ENCODE measurements at places on chromosomes 2 and 18. TPM values are rescaled to one million over a fixed set of nuclear protein-coding genes. Genes with fewer than 3 reads are reported as not detected.
A peak's percentile ranks its signal among the peaks of the same experiment; 100 is the strongest.

AGAP1 gene
- total RNA-seq: 21.2 TPM

ALMS1 gene
- 28.8 TPM for total RNA-seq

UGT1A8 gene
- total RNA-seq: not detected

CDH7 gene
- total RNA-seq: not detected

RRM2 gene
- 191 TPM for total RNA-seq

DAW1 gene
- total RNA-seq: not detected

RNU2-63P gene
- 6.8 TPM for total RNA-seq

IL36RN gene
- not detected for total RNA-seq

ACMSD gene
- not detected for total RNA-seq

DNA sequence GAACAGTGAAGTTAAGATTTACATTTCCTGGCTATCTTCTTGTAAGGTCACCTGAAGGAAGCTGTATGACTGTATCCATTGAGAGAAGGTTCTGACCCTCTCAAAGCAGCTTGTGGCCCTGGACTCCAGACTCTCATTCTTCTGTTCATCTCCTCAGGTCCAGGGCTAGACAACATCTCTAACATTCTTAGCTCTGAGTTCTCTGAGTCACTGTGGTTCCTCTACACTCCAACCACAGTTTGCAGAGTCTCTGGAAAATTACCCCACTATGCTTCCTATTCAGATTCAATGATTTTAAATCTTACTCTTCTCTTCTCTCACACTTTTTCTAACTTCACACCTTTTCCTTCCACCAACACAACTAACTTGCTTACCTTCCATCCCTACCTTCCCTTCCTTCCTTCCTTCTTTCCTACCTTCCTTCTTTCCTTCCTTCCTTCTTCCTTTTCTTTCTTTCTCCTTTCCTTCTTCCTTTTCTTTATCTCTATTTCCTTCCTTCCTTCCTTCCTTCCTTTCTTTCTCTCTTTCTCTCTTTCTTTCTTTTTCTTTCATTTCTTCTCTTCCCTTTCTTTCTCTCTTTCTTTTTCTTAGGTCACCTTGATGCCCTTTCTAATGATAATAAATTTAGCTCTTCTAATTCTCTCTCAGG lies 824.3 kb upstream of the ZEB2 start:
- no peak for DNase-seq

DNA sequence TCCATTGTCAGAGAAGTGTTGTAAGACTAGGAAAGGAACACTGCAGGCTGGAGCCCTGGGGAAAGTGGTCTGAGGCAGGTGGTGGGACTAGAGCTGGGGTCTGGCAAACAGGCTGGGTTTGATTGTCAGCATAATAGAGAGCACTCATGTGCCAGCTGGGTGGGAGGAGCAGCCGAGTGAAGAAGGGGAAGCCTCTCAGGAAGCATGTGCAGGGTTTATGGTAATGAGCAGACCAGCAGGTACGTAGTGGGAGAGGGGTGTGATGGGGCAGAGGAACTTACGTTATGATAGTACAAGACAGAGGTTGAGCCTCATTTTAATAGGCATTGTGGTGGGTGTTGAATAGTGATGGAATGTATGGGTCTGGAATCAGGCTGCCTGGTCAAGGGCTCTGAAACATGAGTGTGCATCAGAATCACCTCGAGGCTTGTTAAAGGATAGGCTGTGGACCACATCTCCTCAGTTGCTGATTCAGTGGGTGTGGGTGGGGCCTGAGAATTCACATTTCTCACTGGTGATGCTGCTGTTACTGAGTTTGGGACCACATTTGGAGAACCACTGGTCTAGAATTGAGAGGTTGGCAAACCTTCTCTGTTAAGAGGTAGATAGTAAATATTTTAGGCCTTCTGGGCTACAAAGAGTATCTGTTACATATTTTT lies 1.7 kb upstream of the MGAT5 start:
- no peak for DNase-seq

GRCh38 chr2:191299010-191299409 lies 53.8 kb downstream of the MYO1B start:
- no peak for DNase-seq

- no peak for DNase-seq
These were observed 81.5 kb upstream of the PGAP1 start for GRCh38 chr2:197007716-197008628.

DNA sequence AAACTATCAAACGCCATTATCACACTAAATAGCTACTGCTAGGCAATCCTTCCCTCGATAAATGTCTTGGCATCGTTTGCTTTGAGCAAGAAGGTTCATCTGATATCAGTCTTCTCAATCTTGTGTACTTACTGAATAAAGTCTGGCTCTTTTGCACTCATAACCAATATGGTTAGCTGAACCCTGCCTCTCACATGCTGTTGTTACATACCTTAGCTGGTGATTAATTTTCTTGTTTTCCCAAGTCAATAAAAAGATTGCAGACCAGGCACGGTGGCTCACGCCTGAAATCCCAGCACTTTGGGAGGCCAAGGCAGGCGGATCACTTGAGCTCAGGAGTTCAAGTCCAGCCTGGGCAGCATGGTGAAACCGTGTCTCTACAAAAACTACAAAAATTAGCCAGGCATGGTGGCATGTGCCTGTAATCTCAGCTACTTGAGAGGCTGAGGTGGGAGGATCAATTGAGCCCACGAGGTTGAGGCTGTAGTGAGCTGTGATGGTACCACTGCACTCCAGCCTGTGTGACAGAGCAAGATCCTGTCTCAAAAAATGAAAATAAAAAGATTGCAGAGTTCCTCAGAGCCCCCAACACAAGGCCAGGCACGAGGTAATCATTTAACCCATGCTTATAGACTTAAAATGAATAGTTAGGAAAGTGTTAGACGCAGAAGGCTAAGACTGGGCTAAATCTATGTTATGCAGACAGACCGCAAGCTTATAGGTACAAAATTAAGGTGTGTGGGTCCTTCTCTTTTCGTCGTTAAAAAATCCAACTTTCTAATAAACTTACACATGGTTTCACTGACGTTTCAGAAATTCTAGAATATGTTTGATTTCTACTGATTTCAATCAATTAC lies 177.5 kb downstream of the ALPK2 start:
- DNase-seq: no peak

GRCh38 chr18:9594823-9595596 lies 19.3 kb downstream of the PPP4R1 start:
- DNase-seq: no peak

- DNase-seq: peak; percentile 59
These were observed 122.8 kb downstream of the LYPD1 start for GRCh38 chr2:132547090-132547687.

GRCh38 chr2:176147210-176147799 lies 4.0 kb upstream of the HOXD4 start:
- DNase-seq: no peak

GRCh38 chr18:73962256-73962655 lies 185.4 kb downstream of the FBXO15 start:
- no peak for DNase-seq

DNA sequence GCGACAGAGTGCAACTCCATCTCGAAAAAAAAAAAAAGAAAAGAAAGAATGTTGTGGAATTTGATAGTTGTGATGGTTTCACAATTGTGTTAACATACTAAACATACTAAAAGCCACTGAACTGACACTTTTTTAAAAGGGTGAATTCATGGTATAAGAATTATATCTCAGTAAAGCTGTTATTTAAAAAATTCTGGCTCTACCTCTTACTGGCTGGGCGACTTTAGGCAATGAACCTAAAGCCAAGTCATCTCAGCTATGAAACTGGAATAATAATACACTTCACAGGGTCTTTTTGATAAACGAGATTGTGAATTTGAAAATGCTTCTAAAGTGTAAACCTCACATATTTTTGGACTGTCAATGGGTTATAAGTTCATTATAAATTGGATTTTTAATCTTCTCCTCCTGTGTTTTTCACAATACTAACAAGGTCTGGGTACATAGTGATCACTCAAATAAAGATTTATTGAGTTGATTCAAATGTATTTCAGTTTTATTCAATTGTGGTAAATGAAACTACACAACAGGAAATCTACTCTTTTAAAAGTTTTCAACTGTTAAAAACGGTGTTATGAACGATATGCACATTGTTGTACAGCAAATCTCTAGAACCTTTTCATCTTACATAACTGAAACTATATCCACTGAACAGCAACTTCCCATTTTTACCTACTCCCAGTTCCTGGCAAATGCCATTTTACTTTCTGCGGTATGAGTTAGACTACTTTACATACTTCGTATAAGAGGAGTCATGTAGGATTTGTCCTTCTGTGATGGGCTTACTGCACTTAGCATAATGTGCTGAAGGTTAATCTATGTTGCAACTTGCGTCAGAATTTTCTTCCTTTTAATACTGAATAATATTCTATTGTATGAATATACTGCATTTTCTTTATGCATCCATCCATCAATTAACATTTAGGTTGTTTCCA lies 43.0 kb upstream of the GTF2A1L start:
- no peak for DNase-seq

- DNase-seq: no peak
These were observed 78.9 kb upstream of the CYRIA start for GRCh38 chr2:16744521-16744920.

GRCh38 chr18:67179726-67180125 lies 336.8 kb downstream of the DSEL start:
- DNase-seq: no peak

DNA sequence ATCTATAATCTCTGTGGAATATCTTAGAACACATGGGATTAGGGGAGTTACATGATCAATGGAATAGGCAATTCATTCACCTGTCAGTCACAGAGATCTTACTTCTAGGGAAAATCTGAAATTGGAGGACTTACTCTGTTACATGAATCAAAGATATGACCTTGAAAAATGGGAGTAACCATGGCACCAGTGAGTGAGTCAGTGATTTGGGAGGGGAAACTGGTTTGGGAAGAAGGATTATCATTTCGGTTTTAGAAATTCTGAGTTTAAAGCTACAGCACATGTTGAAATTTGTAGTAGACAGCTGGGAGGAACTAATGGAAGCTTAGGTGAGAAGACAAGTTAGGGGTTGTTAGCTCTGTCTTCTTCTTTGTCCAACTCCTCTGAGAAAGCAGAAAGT lies 153.7 kb downstream of the CAMKMT start:
- DNase-seq: no peak

GRCh38 chr2:84805250-84805958 lies 75.5 kb downstream of the TRABD2A start:
- DNase-seq: no peak

GRCh38 chr2:39697454-39697853 lies 31.7 kb downstream of the TMEM178A start:
- DNase-seq: no peak

DNA sequence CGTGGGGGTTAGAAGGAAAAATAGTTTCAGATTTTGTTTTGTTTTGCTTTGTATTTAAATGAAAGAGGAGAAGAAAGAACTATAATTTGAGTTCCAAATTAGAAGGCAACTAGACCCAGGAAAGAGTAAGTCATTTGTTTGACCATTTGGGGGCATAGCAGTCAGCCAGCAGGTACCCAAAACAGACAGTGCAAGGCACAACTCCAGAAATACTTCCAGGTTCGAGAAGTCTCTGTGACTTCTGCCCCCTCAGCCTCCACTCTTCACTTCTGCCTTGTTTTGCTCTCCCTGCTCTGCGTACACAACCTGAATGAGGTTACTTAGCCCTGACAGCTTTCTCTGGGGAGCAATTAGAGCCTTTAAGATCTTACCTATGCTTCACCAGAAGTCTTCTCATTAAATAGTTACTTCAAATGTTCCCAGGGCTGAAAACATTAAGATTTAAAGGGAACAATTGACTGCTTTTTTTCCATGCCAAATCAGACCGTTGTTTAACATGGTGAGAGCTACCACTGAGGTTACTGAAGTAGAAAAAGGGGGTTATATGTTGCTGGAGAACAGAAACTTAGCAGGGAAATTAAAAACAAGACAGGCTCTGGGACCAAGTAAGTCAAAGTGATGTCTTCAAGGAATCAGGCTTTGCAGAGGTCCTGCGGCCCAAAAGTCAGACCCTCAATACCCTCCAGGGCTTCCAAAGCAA lies 216.9 kb downstream of the BCL11A start:
- DNase-seq: no peak

DNA sequence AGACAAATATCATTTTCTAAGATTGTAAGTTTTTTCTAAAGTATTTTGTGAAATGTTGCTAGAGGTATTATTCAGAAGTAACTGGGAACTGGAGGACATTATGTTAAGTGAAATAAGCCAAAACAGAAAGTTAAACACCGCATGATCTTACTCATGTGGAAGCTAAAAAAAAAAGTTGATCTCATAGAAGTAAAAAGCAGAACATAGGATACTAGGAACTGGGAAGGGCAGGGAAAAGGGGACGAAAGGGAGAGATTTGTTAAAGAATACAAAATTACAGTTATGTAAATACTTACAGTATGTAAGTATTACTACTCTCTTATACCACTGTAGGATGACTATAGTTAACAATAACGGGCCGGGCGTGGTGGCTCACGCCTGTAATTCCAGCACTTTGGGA lies 46.7 kb upstream of the CDKL4 start:
- no peak for DNase-seq

GRCh38 chr2:195763866-195764265 lies 106.8 kb downstream of the SLC39A10 start:
- no peak for DNase-seq

DNA sequence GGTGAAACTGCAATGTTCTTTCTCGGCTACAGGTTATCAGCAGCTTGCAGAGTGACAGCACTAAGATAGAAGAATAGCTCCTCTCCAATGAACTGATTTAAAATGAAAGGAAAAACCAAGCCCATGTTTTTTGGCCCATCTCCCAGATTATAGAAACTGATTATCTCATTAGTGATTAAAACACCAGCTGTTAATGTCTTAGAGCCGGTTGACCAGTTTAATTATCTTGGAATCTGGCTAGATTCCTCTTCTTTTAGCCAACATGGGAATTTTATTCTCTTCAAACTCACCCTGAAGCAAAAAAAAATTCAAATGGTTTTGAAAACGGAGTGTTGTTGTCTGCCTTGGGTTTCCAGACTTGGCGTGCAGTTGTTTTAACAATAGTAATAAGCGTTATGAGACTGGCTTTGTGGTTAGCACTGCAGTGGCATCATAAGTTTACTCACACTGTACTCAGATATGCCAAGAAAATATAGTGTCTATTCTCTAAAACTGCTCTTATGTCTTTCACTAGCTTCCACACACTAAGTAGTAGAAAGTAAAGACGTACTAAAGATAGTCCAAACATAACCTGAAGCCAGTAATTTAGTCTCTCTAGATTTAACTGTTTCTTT lies 665.3 kb downstream of the STK39 start:
- DNase-seq: no peak

GRCh38 chr2:42810971-42811811 lies 18.8 kb upstream of the HAAO start:
- peak; percentile 61 for DNase-seq

- no peak for DNase-seq
These were observed 100.0 kb downstream of the MYO3B start for GRCh38 chr2:170277951-170278350.

All from HepG2 (cell line).